ENCODE measurements at places on chromosomes 2 and 18. TPM values are rescaled to one million over a fixed set of nuclear protein-coding genes. Genes with fewer than 3 reads are reported as not detected.
A peak's percentile ranks its signal among the peaks of the same experiment; 100 is the strongest.

DNA sequence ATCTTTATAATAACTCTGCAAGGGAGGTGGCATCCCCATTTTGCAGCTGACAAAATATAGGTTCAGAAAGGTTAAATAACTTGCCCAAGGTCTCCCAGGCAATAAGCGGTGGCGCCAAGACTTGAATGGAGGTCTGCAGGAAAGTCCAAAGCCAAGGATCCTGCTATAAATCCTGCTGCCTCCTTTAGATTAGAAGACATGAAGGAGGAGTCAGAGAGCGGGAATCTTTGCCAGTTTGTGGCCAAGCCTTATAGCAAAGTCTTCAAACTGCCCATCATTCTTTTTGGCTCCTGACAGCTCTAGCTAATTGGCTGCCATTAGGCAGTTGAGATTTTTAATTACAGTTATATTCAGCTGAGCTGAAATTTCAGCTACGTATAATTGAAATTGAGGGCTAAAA lies 114.3 kb downstream of the C1D start:
- no peak overlapping the region for H3K27ac ChIP-seq
- H3K27me3 ChIP-seq = no peaks in the 10 kb centered on the region
- H3K36me3 ChIP-seq = no peaks in the 10 kb centered on the region
- H3K4me3 ChIP-seq = no peak overlapping the region
- no peak for DNase-seq

- H3K27me3 ChIP-seq = no peaks in the 10 kb centered on the region
- H3K27ac ChIP-seq = no peak overlapping the region
- peaks cover 11% of the 10 kb centered on the region for H3K4me1 ChIP-seq
Observed at GRCh38 chr2:16051841-16052564, 111.7 kb downstream of the MYCN start.

DNA sequence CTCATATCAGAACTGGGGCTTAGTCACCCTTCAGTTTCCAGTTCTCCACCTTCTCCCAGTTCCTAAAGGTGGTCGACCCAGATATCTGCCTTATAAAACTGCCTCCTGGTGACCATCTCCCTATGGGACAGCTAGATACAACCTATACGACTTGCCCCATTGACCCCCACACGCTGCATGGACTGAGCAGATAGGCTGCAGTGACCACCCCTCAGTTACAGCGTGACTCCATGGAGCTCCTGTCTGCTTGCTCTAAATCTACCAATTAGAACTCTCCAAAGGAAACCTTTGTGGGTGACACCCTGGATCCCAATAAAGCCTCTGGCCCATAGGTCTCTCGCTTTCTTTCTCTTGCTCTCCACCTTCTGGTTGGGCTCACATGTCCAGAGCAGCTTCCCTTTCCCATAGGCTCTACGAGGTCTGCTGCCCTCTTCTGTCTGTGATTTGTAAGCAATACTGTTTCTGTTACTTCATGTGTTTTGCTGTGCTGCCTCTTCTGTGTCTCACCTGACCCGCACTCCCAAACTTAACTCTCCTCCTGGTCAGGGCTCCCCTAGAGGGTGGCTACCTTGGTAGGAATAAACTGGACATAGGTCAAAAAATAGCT lies 971.3 kb upstream of the FAM98A start:
- peak; percentile 40 for DNase-seq
- H3K36me3 ChIP-seq = no peaks in the 10 kb centered on the region
- H3K27me3 ChIP-seq = no peaks in the 10 kb centered on the region
- no peak overlapping the region for H3K4me3 ChIP-seq
- H3K4me1 ChIP-seq = no peaks in the 10 kb centered on the region
- no peak overlapping the region for H3K27ac ChIP-seq

- H3K4me3 ChIP-seq = no peak overlapping the region
- peaks cover 6% of the 10 kb centered on the region for H3K36me3 ChIP-seq
- DNase-seq = no peak
- H3K27me3 ChIP-seq = no peaks in the 10 kb centered on the region
- H3K27ac ChIP-seq = no peak overlapping the region
- peaks cover 16% of the 10 kb centered on the region for H3K4me1 ChIP-seq
Observed at GRCh38 chr18:3014503-3015203, 1.7 kb upstream of the LPIN2 start.

DNA sequence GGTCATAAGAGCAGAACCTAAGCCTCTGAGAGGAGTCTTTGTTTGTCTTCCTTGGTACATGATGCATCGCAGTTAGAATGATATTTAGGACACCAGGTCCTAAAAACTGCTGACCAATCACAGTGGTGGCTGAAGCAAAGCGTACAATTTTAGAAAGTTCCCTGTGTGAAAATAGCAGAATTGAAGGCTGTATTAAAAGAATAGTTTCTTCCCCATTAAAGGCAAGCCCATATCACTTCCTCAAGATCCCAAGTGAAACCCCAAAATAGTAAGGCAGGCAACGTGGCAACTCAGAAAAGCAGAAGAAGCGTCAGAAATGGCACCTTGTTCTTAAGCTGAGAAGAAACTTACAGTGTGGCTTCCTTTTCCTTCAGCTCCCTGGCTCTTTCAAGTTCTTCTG lies 154.8 kb upstream of the PGAP1 start:
- H3K27ac ChIP-seq = no peak overlapping the region
- H3K4me1 ChIP-seq = peaks cover 4% of the 10 kb centered on the region
- H3K36me3 ChIP-seq = no peaks in the 10 kb centered on the region
- H3K4me3 ChIP-seq = no peak overlapping the region
- no peaks in the 10 kb centered on the region for H3K27me3 ChIP-seq
- no peak for DNase-seq

- H3K27me3 ChIP-seq = no peaks in the 10 kb centered on the region
- H3K36me3 ChIP-seq = no peaks in the 10 kb centered on the region
- H3K4me1 ChIP-seq = peaks cover under 1% of the 10 kb centered on the region
- DNase-seq = no peak
Observed at GRCh38 chr2:144158096-144158495, 361.8 kb downstream of the ZEB2 start.

DNA sequence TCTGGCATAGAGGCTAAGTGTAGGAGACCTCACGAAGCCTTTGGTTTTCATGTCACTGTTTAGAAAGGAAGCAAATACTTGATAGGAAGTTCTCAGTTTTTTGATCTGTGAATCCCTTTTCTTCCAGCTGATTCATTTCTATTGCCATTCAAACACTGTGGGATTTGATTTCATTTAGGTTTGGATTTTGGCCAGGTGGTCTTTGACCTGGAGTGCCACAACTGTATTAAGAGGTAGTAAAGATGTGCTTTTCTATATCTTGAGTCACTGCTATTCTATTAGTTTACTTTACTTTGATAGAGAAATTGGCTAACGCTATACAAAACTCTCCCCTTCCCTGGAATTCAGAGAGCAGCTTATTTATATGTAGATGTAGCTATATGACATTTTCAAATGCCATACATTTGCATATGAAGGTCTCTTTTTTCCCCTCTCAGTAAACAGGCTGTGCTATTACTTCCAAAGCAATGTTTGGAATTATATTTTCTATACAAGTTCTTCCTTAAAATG lies 132.4 kb upstream of the CAVIN2 start:
- no peaks in the 10 kb centered on the region for H3K4me1 ChIP-seq
- DNase-seq = no peak
- no peaks in the 10 kb centered on the region for H3K36me3 ChIP-seq
- no peaks in the 10 kb centered on the region for H3K27me3 ChIP-seq

Gene POU3F3
- not detected for total RNA-seq
